IMR-90 (cell line): ENCODE measurements at places on chromosomes 6 and 20. TPM values are rescaled to one million over a fixed set of nuclear protein-coding genes. Genes with fewer than 3 reads are reported as not detected.

DNA sequence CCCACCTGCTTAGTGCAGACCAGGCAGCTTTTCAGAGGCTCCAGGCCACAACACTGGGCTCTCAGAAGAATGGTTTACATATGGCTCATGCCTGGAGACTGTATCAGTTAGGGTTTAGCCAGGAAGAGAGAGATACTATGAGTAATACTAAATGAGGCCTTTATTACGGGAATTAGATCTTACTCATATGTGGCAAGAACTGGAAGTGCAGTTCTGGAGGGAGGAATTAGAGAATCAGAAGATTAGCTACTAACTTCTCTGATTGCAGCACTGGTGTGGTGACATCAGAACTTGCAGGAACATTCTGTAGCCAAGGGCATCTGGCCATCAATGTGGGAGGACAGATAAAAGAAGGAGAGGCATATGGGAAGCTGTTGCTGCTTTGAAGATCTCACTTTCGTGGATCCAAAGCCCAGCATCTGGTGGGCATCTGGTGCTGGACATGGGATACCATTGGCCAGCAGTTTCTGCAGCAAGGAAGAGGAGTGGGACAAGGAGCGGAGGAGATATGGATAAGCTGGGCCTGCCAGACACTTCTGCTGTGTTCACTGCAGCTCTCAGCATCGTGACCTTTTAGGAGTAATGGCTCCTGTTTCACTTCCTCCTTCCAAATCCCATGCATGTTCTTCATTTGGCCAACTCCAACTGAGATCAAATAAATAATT lies 248.5 kb downstream of the BTBD3 start:
- DNase-seq = peak; percentile 95

GRCh38 chr6:145372671-145373151 lies 362.6 kb downstream of the EPM2A start:
- peak; percentile 65 for DNase-seq

DNA sequence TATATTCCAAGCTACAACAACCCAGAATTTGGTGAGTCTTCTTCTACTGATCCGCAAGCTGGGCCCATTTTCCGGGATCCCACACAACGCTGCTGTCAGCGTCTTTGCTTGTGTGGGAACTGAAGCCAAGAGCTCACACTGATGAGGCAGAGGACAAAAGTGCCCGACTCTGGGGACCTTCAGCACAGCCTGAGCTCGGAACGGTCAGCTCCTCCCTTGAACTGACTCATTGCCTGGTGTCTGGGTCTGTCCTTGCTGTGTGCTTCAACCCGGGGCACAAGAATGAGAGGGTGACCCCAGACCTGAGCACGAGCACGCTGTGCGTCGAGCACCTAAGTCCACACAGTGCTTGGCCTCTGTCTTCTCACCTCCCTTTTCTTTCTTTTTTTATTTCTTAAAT lies 33.5 kb downstream of the DACT2 start:
- no peak for DNase-seq

GRCh38 chr6:87669051-87669450 lies 33.0 kb downstream of the AKIRIN2 start:
- no peak for DNase-seq

GRCh38 chr6:27684264-27685211 lies 211.6 kb upstream of the ZNF184 start:
- peak; percentile 76 for DNase-seq

GRCh38 chr6:43725643-43726580 lies 38.3 kb upstream of the MRPS18A start:
- no peak for DNase-seq

LY6G6D gene
- not detected in 2 replicates for polyA plus RNA-seq

DNA sequence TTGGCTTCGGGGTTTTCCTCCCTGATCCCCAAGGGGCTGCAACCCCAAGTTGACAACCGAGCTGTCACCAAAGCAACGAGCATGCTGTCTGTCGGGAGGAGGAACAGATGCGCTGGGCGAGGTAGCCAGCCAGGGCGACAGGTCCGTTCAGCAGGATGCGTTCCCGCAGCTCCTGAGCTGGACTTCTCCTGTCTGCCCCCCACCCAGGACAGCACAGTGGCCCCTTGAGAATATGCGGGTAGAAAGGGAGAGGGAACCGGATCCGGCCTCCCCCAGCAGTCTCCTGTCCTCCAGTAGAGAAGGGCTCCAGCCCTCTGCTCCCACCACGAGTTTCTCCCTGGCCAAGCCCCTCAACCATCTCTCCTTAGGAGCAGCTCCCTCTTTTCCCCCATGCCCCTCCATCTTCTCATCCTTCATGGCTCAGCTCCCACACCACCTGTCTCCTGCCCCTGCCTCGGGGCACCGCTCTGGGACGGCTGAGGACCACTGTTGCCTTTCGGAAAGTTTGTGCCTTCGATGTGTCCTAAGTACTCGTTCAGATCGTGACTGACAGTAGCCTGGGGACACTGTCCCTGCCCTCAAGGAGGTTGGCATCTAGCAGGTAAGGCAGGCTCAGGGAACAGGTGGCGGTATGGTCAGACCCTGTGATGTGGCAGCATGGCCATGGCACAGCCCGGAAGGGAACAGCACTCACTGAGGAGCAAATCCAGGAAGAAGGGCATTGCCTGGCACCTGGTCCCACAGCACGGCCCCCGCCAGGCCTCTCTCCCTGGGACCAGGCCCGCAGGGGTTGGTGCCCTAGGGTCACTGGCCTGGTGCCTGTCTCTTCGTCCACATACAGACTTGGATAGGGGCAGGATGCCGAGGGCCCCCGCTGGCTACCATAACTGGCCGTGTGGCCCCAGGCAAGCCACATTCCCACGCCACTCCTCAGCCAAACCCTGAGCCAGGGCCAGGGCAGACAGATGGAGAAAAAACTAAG lies 96.3 kb downstream of the ASXL1 start:
- DNase-seq = no peak

COX4I2 gene
- polyA plus RNA-seq = not detected in 2 replicates

- DNase-seq = peak; percentile 92
Observed at GRCh38 chr6:4313044-4313686, 177.8 kb upstream of the ECI2 start.

ECT2L gene
- not detected in 2 replicates for polyA plus RNA-seq

CAGE1 gene
- not detected in 2 replicates for polyA plus RNA-seq

DNA sequence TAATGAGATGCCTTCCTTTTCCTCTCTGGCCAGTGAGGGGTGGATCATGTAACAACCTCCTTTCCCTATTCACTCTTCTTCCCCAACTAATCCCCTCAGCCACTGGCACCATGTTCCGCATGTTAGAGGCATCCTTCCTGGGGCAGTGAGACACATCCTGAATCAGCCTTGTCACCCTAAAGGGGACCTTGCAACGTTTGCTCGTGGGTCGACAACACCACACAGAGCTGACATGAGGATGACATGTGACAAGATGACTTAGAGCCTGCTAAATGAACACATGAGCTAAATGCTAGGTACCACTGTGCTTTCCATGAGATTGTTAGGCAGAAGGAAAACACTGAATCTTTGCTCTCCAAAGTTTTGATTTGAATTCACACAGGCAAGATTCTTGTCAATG lies 129.2 kb downstream of the ATXN1 start:
- DNase-seq = no peak

DNA sequence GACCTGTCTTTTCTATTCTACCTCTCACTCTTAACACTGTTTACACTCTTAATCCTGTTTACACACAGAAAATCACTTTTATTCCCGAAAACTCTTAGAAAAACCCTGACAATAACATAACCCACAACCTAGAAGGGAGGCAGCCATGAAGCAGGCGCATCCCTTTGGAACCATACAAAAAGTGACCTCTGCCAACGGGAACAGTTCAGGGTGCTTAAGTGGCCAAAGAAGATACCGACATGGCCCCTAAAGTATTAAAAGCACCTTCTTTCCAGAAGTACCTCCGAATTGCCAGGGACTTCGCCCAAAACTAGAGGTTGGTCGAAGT lies 490 bp downstream of the MMUT start:
- DNase-seq = no peak
